NT2/D1 (cell line): ENCODE measurements at places on chromosomes 1 and 21.

GRCh38 chr21:36915014-36915695 lies 51.3 kb downstream of the HLCS start:
- DNase-seq = no peak

DNA sequence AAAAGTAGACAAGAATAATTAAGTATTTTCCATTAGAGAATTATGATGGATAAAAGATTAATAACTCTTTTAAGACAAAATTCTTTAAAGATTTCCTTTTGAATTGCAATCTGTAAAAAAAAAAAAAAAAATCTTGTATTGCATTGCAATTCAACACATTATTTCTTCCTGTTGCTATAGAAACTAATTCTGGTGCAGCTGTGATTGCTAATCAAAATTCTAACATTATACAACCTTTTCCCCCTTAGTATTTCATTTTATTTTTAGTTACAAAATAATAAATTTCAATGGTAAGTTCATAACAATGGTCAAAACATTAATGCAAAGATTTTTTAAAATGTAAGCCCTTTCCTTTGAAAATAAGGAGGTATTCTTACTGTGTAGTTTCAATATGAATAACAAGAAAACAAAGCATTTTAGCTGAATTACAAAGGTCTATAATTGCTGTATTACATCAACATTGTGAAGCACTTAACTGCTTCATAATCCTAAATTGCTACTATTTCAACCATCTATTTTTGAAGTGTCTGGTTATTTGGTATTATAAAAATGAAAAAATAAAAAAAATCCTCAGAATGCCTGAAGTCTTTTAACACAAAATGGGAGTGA lies 135.0 kb downstream of the SYT14 start:
- no peak for DNase-seq

GRCh38 chr1:61406467-61406866 lies 318.5 kb downstream of the TM2D1 start:
- DNase-seq = no peak

GRCh38 chr21:28752131-28752530 lies 240.5 kb downstream of the LTN1 start:
- DNase-seq = no peak

- no peak for DNase-seq
Observed at GRCh38 chr1:17308593-17308992, 596 bp downstream of the PADI4 start.

GRCh38 chr1:202270871-202271326 lies 70.8 kb downstream of the UBE2T start:
- no peak for DNase-seq

- DNase-seq = no peak
Observed at GRCh38 chr1:177281901-177282300, 111.1 kb downstream of the BRINP2 start.

DNA sequence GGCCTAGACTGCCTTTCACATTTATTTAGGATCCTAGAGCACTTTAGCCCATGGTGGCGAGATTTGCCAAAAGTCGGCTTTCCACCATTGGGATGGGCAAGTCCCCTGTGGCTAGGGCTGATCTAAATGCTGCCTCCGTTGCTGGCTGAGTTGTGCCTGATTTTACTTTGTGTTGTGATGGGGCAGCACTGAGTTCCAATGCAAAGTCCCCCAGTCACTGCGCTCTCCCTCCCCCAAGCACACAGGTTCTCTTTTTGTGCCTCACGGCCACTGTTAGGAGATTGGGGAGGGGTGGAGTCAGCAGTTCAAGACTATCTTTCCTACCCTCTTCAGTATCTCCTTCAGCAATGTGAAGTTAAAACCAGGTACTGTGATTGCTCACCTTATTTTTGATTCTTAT lies 66.7 kb upstream of the COX20 start:
- no peak for DNase-seq

DNA sequence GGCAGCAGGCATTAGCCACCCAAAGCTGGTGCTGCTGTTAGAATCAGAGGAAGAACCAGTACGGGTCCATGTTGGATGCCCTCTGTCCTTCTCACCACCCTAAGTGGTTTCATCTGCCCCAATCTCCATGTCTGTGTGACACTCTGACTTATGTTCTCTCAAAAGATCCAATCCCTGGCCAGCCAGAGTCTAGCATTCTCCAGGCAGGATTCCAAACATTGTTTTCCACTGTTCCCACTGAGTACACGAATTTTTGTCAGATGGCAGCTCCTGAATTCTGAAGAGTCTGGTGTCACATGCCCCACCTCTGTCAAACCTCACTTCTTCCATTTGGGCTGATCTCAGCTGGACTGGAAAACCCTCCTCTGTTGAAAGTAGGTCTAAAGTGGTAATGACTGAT lies 166.0 kb downstream of the DISC1 start:
- DNase-seq = no peak

DNA sequence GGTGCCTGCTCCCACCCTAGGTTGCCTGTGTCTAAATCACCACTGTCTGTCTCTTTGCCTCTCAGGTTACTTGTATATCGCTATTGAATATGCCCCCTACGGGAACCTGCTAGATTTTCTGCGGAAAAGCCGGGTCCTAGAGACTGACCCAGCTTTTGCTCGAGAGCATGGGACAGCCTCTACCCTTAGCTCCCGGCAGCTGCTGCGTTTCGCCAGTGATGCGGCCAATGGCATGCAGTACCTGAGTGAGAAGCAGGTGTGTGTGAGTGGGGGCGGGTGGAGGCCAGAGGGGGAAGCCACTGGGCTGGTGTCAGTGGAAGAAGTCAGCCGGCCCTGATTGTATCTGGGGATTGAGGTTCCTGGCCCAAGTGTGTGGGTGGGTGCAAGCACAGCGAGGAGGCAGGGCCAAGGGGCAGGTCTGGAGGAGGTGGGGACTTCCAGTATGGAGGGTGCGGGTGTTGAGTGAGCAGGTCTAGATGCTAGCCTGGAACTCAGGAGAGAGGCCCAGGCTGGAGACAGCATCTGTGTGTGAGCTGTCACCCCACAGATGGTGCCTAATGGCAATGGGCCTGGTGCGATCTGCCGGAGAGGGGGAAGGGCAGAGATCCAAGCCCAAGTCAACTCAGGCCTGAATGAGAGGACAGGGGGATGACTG lies 17.2 kb downstream of the TIE1 start:
- no peak for DNase-seq

DNA sequence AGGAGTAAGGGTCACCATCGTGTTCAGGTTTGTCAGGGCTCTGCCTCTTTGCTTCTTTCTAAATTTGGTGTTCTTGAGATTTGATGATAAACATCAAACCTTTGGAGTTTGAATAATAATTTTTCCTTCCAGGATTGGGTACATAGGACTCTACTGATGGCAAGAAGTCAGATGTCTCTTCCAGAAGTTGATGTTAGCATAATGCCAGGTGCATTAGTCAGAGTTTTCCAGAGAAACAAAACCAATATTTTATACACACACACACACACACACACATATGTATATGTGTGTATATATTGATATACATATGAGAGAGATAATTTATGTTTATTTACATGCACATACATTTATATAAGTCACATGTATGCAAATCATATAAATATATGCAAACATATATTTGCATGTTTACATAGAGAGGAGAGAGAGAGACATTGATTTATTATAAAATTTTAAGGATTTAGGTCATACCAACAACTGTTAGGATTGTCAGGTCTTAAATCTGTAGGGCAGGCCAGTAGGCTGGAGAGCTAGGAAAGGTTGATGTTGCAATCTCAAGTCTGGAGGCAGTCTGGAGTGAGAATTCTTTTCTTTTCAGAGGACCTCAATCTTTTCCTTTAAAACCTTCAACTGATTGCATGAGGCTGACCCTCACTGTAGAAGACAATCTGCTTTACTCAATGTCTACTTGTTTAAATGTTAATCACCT lies 199.2 kb downstream of the HLX start:
- DNase-seq = no peak

DNA sequence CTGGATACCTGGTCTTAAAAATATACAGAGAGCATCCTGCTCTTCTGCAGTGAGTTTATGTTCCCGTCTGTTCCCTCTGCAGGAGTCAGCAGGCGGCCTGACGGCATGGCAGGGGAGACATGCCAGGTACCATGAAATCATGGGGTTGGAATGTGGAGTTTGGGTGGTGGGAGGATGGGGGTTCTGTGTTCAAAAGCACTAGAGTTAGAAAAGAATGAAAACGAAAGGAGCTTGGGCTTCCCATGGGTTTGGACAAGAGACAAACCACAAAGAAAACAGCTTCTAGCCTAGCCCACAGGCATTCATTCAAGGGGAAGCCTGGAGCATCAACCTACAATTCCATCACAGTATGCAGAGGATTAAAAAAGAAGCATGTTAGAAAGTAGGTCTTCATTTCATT lies 59.9 kb downstream of the WARS2 start:
- DNase-seq = peak; percentile 71

GRCh38 chr1:224736619-224737352 lies 120.7 kb downstream of the CNIH3 start:
- DNase-seq = no peak

GRCh38 chr21:28437061-28437460 lies 555.6 kb downstream of the LTN1 start:
- DNase-seq = no peak

- no peak for DNase-seq
Observed at GRCh38 chr1:24085546-24085945, 26.4 kb downstream of the MYOM3 start.

- no peak for DNase-seq
Observed at GRCh38 chr1:217526636-217527035, 104.3 kb downstream of the GPATCH2 start.

- no peak for DNase-seq
Observed at GRCh38 chr1:15958111-15958510, 17.8 kb downstream of the ZBTB17 start.

GRCh38 chr1:50853325-50853724 lies 106.7 kb downstream of the FAF1 start:
- no peak for DNase-seq

DNA sequence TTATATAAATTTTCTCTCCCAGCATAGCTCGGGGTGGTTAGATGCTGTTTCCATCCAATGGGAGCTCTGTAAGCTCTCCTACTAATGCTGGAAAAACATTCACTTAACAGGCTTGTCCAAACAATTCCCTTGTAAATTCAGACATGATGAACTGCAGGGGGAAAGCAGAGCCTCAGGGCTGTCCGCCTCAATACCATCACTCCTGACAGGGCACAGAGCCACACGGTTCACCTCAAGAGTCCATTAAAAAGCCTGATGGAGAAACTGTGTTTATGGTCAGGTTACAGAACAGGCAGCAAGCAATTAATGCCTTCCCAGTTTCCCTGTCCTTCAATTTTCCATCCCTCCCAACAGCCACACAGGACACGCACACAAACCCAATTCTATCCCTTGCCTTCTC lies 171.0 kb downstream of the BRINP2 start:
- DNase-seq = no peak
